ENCODE measurements at places on chromosomes 7 and 10.

GRCh38 chr7:81469869-81470723, 299.8 kb downstream of the HGF start:
- DNase-seq: peak; percentile 71

- DNase-seq: no peak
Observed at GRCh38 chr10:133027482-133027881, 60.2 kb upstream of the ADGRA1 start.

- no peak for DNase-seq
Observed at GRCh38 chr10:109282510-109282909, 640.8 kb downstream of the XPNPEP1 start.

DNA sequence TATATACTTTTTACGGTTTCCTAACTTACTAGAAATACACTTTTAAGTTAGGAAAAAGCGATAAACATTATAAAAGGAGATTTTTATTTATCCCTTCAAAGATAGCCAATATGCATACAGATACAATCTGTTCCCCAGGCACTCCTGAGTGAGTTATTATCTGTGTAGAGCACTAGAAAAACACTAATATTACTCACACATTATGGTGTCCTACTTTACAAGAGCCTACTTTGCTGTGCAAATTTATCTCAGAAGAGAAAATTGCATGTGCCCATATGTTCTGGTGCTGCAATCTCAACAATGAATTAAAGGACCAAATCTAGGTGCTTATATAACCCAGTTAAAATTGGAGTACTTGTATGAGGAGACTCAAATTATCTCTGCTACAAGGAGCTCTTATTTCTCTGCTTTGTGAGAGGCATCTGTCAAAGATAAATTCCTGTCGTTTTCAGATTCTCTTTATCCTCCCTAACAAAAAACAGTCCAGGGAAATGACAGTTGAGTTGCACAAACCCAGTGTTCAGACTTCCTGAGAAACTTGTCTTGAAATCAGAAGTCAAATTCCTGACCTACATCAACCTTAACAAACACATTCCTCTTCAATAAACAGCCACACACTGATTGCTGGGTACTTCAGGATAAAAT, 28.9 kb downstream of the CPA1 start:
- DNase-seq: no peak

DNA sequence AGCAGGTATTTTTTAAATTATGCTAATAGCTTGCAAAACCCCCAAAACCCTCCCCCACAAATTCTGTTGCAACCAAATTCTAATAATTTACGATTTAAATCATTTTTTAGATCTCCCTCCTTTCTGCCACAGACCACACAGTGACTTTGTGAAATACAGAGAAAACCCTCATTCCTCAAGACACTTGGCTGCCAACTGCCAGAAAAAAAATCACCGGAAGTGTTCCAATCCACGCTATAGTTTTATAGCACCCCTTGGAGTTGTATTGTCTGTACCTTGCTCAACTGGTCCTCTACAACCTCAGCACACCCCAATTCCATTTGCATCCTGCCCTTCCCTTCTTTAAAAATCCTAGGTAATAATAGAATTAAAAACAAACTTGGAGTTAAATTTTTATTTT, 560.1 kb downstream of the PARD3 start:
- DNase-seq: no peak

- no peak for DNase-seq
Observed at GRCh38 chr10:112429147-112429546, 17.6 kb downstream of the ZDHHC6 start.

DNA sequence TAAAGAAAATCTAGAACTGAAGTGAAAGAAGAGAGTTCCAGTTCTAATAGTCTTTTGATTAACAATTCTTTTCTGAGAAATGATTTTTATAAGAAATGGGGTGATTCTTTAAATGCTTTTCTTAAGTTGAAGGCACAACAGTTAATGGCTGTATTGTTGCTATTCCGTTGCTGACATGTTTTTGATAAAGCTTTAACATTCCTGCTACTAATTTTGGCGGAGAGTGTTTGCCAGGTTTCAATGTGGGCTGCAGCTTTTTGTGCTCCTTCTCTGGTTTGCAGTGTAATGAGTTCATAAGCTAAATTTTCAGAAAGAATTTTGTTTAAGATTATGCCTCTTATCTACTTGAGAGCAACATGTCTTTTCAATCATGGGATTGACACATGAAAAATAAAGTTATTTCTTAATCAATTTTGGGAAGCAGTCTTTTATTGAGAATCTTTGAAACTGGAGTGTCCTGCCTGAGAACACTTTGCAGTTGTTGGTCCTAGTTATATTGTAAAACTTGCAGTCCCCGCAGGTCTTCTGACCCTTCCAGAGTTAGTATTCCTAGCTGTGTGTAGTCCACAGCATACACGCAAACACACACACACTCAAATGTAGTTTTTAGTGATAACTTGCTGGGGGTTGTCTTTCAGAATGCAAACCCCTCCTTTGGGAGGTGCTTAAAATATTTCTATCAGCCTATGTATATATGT, 56.7 kb downstream of the COL17A1 start:
- DNase-seq: no peak

DNA sequence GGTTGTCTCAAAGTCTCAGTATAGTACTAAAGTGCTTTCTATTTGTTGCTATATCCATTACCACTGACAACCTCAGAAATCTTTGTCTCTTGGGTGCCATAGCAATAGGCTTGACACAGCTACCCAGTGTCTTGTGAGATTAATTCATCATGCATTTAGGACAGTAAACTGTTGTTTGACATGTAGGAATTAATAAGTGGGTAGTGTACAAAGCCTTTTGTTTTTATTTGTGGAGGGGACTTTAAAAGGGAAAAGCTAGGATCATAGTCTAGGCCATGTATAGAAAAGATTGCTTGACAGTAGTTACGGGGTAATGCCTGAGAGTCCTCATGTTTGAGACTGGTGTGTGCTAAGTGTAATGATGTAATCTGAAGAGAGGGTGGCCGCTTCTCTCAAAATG, 102.6 kb upstream of the AGR3 start:
- DNase-seq: no peak

- no peak for DNase-seq
Observed at GRCh38 chr7:31853380-31853779, 166.4 kb downstream of the PPP1R17 start.

GRCh38 chr7:93958216-93958615, 36.7 kb downstream of the GNG11 start:
- no peak for DNase-seq

DNA sequence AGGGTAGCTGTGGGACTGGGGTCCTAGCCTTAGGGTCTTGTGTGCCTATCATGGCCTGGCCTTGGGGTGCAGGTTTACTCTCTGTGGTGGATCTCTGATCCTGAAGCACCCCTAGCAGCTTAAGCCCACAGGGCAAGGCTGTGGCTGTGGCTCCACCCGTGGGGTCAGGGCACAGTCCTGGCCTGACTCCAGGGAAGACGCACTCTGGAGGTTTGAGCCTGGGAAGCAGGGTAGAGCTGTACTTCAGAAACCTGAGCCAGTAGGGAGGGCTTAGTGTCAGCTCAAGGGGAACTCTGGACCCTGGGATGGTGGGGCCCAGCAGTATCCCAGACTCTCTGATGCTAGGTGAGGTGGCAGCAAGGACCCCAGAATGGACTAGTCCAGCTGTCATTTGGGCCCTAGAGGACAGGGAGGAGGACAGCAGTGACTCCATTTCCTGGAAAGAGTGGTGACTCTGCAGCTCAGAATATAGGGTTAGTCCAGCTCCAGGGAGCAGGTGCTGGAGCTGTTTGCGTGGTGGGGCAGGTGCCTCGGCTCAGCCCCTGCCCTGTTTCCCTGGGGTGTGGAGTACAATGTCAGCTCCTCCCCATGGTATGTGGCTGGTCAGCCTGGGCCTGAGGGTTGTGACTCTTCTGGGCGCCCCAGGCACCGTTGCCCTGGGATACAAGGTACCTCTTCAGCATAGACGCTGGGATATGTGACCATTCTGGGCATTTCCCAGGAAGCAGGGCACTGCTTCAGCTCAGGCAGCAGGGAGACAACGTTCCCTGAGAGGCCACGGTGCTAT, 15.8 kb downstream of the GTPBP4 start:
- DNase-seq: no peak

DNA sequence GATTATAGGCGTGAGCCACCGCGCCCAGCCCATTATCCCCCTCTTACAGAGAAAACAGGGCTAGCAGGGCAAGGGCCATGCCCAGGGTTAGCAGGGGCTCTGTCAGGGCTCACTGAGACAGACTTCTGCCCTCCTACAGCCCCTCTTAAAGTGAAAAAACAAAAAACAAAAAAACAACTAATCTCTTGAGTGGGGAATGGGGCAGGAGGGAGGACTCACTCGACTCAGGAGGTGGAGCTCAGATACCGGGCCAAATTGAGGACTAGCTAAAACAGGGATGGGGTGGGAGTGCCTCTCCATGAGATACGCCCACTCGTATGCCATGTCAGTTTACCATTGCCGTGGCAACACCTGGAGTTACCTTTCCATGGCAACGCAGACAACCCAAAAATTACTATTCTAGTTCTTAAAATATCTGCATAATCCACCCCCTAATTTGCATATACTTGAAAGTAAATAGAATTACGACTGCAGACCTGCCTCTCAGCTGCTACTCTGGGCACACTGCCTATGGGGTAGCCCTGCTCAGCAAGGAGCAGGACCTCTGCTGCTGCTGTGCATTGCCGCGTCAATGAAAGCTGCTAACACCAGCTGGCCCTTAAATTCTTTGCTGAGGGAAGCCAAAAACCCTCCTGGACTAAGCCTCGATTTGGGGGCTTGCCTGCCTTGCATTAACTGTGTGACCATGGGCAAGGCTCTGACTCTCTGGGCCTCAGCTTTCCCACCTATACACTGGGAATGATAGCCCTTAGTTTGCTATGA, 13.4 kb downstream of the SSC4D start:
- no peak for DNase-seq

DNA sequence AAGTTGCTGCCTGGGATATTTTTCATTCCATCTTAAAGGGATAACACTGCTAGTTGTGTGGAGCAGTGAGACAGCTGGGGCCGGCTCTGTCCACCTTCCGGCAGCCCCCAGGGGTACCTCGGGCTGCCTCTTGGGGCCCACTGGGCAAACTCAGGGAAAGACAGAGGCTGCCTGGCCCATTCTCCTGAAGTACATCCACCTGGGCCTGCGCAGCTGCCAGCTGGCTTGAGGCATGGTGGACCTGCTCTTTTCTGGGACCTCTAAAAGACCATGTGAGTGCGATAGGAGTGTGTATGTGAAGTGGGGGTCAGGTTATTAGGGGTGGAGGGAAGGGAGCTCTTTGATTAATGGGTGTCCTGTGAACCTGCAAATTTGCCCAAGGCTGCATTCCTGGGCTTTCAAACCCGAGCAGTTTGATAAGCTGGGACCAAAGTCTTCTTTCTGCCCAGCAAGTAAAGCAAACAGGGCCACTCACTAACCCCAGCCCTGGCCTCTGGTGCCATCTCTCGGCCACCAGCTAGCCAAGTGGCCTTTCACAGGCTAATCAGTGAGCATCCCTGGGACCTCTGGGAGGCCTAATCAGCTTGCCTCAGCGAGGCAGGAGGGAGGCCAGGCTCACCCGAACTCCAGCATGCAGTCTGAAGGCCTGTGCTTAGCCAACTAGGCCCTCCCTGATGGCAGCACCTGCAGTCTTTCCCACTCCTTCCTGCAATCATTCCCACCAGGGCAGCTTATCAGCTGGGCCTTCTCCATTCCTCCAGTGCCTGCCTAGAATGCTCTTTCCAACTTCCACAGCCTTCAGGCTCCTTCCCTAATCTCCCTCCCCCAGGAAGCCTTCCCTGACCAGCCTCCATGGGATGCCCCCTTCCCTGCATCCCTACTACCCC, 954.7 kb upstream of the ZNF722 start:
- DNase-seq: peak; percentile 54

DNA sequence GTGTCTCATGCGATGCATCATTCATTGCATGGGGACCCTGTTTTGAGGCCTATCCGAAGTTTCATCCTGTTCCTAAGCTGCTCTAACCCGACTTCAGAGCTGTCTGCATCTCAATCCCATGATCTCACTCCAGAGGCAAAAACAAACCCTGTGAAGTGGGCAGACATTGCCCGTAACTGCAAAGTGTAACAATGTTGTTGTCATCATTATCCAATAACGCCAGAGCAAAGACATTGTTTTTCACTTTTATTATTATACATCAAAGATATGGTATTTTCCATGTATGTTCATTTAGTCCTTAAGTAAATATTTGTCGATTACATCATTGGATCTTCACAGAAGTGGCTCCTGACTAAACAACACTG, 246.7 kb downstream of the KLF6 start:
- no peak for DNase-seq

DNA sequence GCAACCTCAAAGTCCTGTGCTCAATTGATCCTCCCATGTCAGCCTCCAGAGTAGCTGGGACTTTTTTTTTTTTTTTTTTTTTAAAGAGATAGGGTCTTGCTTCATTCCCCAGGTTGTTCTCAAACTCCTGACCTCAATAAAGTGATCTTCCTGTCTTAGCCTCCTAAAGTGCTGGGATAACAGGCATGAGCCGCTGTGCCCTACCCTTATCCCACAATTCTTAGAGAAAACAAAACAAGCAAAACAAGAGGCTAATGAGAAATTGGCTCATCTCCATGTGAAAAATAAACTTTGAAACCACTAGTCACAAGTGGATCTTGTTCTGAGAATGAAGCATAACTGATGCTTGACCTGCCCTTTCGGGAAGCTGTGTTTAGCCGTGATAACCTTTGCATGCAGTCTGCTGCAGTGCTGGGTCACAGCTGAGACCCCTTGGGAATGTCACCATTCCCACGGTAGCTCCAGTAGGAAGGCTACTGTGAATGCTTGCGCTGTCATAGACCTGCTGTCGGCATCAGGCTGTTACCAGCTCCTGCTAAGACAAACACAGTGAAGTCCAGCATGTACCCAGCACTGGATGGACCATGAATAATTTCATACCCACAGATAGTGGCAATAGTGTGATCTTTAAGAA, 290.7 kb upstream of the KIAA1217 start:
- no peak for DNase-seq

GRCh38 chr7:148014541-148014940, 576.0 kb upstream of the C7orf33 start:
- DNase-seq: no peak

- DNase-seq: no peak
Observed at GRCh38 chr10:131320860-131321604, 9.5 kb upstream of the TCERG1L start.

DNA sequence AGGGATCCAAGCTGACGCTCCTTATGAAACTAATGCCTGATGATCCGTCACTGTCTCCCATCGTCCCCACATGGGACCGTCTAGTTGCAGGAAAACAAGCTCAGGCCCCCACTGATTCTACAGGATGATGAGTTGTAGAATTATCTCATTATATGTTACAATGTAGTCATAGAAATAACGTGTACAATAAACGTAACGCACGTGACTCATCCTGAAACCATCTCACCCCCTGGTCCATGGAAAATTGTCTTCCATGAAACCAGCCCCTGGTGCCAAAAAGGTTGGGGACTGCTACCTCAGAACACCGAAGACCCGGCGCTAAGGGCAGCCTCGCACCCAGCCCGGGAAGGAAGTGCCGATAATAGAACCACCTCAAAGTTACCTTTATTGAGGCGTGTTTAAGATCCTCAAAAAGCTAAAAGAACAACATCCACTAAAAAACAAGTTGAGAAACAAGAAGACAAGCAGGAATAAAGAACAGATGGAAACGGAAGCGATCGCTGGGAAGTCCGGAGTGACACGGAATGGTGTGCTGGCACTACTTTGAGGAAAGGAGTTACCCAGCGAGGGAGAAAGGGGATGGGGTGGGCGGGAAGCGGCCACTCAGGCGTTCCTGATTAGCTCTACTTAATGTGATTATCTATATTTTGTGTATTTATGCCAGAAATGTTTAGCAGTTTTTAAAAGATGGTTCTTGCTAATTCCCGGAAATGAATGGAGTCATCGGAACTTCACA, 50.1 kb upstream of the PRKAR1B start:
- DNase-seq: no peak

GRCh38 chr10:23558361-23558799, 119.5 kb downstream of the OTUD1 start:
- no peak for DNase-seq

- DNase-seq: no peak
Observed at GRCh38 chr10:95998255-95998784, 45.1 kb upstream of the CCNJ start.
